ENCODE measurements at places on chromosomes 2 and 18.

DNA sequence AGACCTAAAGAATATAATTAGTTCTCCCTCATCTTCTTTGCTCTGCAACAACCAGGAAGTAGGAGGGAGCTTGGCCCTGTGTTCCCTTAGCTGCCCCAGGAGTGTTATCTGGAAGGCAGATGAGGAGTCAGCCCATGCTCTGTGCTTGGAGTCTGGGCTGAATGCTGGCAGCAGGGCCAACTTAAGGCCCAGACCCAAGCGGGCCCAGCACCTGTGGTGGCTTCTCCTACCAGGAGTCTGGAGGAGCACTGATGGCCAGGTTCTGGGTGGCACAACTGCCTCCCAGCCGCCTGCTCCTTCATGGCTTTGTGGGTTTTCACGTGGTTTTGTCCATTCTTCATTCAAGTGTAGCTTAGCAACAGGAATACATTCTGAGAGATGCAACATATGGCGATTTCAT lies 1910.7 kb upstream of the LRRTM1 start:
- no peak for DNase-seq

- no peak for DNase-seq
Measured at GRCh38 chr2:37623406-37623805, 48.0 kb downstream of the CDC42EP3 start.

DNA sequence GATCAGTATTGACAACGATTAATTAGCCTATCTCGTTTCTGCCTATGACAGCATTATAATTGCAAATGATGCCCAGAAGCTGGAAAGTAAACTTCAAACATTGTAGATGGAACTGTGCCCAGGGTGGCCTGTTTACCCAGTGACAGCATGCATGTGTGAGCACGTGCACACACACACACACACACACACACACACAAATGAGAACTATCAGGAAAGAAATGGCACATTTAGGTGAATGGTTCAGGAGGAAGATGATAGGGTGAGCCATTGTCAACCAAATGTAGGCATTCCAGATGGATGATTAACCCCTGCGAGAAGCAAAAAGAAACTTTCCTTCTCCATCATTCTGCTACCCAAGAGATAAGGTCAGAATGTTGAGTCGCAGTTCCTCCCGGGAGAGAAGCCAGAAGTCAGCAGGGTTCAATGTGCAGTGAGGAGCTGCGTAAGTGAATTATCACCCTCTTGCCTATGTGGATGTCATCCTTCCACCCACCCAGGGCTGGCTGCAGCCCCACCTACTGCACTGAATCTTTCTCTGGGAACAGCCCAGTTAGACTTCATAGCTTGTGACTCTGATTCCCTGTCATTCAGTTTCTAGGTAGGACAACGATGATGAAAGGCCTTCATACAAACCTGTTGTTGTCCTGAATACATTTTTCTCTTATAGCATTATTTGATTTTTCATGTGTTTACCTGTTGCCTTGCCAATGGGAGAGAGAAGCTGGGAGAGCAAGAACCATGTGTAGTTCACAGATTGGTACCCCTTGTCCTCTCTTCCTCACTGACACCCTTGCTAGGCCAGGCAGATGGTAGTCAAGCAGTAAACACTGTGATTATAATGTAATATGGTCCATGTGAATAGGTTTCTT lies 3.5 kb upstream of the APOB start:
- DNase-seq: no peak

GRCh38 chr2:217685255-217685605 lies 317.6 kb downstream of the TNS1 start:
- DNase-seq: peak; percentile 52

GRCh38 chr2:238631491-238632180 lies 204.9 kb downstream of the ASB1 start:
- no peak for DNase-seq

DNA sequence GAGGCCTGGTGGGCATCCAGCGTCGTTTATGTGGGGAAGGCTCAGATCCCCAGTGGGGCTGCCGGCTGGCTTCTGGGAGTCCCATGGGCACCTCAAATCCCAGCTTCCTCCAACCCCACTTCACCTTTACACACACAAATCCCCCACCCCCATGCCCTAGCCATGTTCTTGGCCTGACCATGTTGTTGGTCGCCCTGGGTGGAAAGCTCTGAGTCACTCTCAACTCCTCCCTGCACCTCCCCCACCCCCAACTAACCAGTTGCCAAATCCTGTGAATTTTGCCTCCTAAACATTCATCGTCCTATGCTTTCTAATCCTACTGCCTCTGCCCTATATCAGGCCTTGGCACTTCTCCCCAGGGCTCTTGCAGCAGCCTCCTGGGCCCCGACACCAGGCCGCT lies 6.4 kb downstream of the TNS1 start:
- DNase-seq: peak; percentile 65

DNA sequence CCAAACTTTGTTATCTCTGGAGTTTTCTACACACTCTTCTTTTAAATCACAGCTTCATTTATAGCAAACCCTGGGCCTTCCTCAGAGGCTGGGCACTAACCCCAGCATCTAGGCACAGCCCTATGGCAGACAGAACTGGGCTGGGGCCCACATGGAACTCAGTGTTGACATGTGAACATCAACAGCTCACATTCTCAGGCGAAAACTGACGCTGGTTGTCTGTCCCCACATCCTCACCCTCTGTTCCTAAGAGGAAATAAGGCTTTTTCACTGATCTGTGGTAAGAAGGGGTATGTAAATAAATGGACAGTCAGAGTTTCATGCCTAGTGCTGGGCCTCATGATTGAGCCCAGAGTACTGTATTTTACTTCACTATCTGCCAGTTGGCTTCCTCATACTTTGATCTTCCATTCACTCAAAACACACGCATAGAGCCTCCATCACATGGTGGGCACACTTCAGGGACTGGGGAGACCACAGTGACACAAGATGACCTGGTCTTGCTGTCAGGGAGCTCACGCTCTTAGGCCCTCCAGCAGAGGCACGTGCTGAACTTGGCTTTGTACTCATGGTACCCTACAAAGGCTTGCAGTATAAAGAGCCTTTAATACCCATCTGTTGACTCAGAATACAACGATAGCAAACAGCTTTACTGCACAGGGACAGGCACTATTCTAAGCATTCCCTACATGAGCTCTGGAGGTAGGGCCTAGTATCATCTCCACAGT lies 43.0 kb downstream of the EFEMP1 start:
- no peak for DNase-seq

GRCh38 chr18:53906681-53907080 lies 317.8 kb downstream of the MBD2 start:
- no peak for DNase-seq

DNA sequence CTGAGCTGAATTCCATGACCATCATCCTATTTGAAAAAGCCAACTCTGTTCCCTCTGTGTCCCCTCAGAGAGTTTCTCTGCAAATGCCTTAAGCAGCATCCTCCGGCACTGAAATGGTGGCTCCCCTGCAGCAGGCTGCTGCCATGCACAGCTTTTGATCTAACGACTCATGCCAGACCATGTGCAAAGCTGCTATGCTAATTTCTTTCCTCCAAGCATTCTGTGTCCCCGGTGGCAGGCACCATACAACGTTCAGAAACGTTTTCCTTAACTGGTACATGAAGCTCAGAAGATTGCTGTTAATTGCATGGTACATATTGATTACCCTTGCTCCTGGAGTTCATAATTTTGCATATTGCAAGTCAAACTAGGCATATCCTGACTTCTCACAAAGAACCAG lies 336.8 kb downstream of the RBM43 start:
- no peak for DNase-seq
